Liver (tissue), 10 donors: ENCODE measurements at places on chromosomes 4 and X. TPM values are rescaled to one million over a fixed set of nuclear protein-coding genes. Genes with fewer than 3 reads are reported as not detected.

The CABS1 gene
- not detected for total RNA-seq

The GPR119 gene
- 4.3 TPM for total RNA-seq

The MID1 gene
- 4.0 TPM for total RNA-seq

The TCEAL3 gene
- 2.4 TPM for total RNA-seq

The CA5B gene
- total RNA-seq = 1.2 TPM

The MBTPS2 gene
- 12.0 TPM for total RNA-seq

The DCHS2 gene
- total RNA-seq = 0.50 TPM

The SPATA18 gene
- 0.28 TPM for total RNA-seq

The C4orf36 gene
- total RNA-seq = not detected

The SLC7A11 gene
- total RNA-seq = 0.17 TPM

The SRPX gene
- 9.3 TPM for total RNA-seq
